ENCODE measurements at places on chromosomes 3 and 15.

DNA sequence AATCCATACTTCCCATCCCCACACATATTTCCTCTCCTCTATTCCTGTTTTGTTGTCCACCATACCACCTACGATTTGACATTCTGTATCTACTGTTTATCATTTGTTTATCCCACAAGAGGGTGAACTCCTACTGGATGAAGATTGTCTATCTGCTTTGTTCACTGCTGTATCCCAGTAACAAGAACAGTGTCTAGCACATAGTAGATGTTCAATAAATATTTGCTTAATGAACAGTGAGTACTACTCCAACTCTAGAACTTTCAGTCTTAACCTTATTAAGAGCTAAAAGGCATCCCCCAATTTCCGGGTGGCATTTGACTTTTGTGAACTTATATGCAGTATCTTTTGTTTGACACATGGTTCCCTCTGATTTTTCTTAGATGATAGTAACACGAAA is 1.3 kb downstream of the PYGO1 start:
- DNase-seq, result peak; percentile 27

GRCh38 chr15:68341760-68342725 is 64.5 kb downstream of the FEM1B start:
- DNase-seq, result no peak

DNA sequence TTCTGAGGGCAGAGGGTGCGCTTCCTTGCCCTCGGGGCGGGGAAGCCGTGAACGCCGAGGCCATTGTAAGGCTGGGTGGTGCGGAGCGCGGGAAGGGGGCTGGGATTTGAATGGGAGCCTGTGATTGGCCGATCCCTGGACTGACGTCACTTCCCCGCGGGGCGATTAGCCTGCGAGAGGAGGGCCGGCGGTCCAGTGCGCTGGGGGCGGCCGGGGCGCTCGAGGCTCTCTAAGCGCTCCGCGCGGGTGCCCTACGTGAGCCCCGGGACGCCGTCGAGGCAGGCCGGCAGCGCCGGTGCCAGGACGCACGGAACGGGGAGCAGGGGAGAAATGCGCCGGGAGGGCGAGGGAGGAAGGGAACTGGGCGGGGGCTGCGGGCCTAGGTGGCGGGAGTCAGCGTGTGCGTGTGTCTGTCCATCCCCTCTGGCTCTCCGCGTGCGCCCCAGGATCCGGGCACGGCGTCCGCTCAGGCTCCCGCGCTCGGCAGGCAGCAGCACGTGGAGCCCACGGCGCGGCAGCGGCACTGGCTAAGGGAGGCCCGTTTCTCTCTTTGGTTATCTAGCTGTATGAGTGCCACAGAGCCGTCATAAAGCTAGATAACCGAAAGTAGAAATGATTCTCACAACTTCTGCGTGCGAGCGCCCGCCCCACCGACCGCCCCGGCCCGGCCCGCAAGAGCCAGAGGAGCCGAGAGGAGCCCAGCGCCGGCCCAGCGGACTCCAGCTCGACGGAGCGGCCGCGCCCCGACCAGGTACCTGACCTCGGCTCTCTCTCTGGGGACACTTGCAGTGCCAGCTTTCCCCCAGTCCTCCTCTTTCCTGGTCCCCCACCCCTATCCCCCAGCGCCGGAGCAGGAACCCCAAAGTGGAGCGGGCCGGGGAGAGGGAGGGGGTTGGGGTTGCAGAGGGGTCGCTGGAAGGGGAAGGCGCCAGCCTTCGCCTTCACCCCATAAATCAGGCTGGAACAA is 33.1 kb upstream of the POLG start:
- peak; percentile 91 for DNase-seq

GRCh38 chr3:160003520-160004128 is 15.0 kb downstream of the IL12A start:
- peak; percentile 80 for DNase-seq

GRCh38 chr3:172550347-172550943 is 27.2 kb upstream of the TNFSF10 start:
- DNase-seq, result peak; percentile 84

- DNase-seq, result no peak
Measured at GRCh38 chr15:75653347-75653913, 5.7 kb downstream of the SNX33 start.

DNA sequence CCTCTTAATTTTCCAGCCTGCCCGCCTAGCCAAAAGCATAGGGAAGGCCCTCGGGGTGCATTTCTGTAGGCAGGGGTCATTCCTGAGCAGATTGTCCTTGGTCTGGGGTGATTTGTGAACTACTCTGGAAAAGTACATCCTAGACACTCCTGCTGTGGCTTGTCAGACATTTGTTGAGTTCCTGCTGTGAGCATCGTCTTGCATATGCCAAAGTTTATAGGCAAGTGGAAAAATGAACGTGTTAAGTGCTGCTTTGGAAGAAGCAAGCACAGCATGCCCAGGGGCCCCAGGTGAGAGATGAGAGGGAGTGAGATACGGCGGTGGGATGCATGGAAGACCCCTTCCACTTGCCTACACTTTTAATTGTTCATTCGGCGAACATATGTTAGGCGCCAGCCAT is 237.7 kb upstream of the ST8SIA2 start:
- no peak for DNase-seq

DNA sequence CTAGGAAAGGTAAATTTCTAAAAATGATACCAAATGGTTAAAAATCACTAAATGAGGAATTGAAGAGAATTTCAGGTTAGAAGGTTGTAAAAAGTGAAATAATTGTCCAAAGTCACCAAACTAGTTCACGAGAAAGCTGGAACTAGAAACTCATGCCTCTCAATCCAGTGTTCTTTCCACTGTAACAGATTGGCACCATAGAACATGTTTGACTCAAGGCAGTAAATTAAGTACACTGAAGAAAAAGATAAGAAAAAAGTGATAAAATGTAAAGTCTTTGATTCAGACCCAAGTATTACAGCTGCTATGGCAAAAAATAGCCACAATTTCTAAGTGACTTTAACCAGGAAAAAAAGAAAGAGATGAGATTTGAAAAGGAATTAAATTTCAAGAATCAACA is 26.5 kb downstream of the ZBTB20 start:
- DNase-seq, result no peak

GRCh38 chr3:163364717-163365116 is 1713.6 kb downstream of the SI start:
- no peak for DNase-seq

- no peak for DNase-seq
Measured at GRCh38 chr3:64836097-64836496, 148.3 kb upstream of the ADAMTS9 start.
